A673 (cell line): ENCODE measurements at places on chromosomes 11 and 22.

- no peak for DNase-seq
- H3K4me1 ChIP-seq = peaks cover 19% of the 10 kb centered on the region
- peak overlapping the region; percentile 62 for H3K27ac ChIP-seq
- no peaks in the 10 kb centered on the region for H3K36me3 ChIP-seq
- H3K4me3 ChIP-seq = peak overlapping the region; percentile 74
- H3K27me3 ChIP-seq = no peaks in the 10 kb centered on the region
Measured at GRCh38 chr22:30397656-30398635, 1.1 kb downstream of the SEC14L2 start.

GRCh38 chr11:86475027-86475426 lies 100.3 kb downstream of the CCDC81 start:
- no peaks in the 10 kb centered on the region for H3K4me1 ChIP-seq
- no peaks in the 10 kb centered on the region for H3K36me3 ChIP-seq
- no peak overlapping the region for H3K27ac ChIP-seq

DNA sequence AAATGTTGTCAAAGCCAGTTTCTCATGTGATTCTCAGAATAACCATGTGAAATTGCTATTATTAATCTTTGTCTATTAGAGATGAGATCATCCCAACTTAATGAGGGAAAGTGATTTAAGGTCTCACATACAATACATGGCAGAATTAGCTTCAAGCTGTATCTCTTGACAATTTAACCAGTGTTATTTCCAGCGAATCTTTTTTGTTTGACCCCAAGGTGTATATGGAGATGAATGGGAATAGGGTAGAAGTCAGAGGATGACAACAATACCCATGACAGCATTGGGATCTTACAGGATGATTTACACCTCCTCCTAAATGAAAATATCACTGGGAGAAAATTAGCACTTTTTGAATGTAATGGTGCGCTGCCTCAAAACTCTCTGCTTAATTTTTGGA lies 290.8 kb upstream of the LUZP2 start:
- no peak overlapping the region for H3K4me3 ChIP-seq
- H3K4me1 ChIP-seq = no peaks in the 10 kb centered on the region
- H3K27me3 ChIP-seq = no peaks in the 10 kb centered on the region
- no peak overlapping the region for H3K27ac ChIP-seq

DNA sequence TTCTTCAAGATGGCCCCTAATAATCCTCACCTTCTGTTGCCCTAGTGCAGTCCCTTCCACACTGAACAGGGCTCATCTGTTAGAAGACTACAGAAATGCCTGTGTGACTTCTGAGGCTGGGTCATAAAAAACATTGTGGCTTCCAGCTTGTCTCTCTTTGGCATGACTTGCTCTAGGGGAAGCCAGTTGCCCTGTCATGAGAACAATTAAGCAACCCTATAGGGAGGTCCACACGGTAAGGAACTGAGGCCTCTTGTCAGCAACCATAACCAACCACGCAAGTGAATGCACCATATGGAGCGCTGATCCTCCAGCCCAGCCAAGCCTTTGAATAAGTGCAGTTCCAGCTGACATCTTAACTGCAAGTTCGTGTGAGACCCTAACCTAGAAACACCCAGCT lies 2.6 kb downstream of the LIPT2 start:
- H3K27ac ChIP-seq = no peak overlapping the region
- H3K4me3 ChIP-seq = no peak overlapping the region
- DNase-seq = no peak
- H3K36me3 ChIP-seq = no peaks in the 10 kb centered on the region
- peaks cover 8% of the 10 kb centered on the region for H3K4me1 ChIP-seq

DNA sequence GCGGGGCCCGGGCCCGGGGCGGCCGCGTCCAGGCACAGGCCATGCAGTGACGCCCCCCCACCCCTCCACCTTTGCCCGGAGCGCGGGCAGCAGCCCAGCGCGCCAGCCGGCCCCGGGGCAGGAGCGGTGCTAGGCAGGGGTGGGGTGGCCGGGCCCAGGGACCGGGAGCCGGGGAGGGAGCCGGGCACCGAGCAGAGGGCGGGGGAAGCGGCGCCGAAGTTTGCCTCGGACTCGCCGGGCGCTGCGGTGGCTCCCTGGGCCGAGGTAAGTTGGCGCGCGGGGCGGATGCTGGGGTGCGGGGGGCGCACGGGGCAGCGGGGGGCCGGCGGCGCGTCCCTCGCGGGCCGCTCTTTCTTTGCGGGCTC lies 332 bp downstream of the TEAD1 start:
- no peak for DNase-seq
- H3K4me3 ChIP-seq = peak overlapping the region; percentile 85
- H3K27me3 ChIP-seq = no peaks in the 10 kb centered on the region
- no peaks in the 10 kb centered on the region for H3K36me3 ChIP-seq

GRCh38 chr22:26377170-26377830 lies 51.8 kb upstream of the ASPHD2 start:
- H3K36me3 ChIP-seq = no peaks in the 10 kb centered on the region
- DNase-seq = peak; percentile 15

DNA sequence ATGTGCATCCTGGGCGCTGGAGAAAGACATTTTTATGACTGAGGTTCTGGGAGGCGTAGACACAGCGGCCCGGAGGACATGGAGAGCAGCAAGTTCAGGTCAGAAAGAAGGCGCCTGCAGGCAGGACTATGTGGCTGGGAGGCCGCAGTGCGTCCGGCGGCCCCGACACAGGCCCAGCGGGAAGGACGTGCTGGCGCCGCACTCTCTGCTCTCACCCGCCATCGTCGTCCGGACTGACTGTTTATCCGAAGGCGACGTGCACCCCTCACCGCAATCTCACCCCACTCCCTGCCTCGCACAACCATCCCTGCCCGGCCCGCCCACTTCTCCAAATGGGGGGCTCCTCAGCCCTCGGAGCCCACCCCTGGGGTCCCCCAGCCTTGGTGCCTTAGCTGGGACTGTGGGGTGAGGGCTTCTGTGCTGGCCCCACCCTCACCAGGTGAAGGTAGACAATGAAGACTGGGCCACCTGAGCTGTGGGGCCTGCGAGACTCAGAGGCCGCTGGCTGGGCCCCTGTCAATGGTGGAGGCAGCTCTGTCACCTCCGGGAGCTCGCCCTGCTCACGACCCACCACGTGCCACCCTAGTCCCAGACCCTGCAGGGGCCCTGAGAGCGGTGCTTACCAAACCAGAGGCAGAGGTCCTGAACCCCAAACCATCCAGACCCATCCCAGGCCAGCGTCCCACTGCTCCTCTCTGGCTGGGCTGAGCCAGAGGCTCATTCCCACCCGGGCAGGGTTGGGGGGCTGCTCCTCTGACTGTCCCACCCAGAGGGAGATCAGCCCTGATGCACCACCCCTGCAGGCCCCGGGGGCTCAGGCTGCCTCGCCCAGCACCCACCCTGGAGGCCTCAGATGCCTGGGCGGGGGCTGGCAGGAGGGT lies 16.2 kb upstream of the MUC5B start:
- no peaks in the 10 kb centered on the region for H3K4me1 ChIP-seq
- H3K36me3 ChIP-seq = no peaks in the 10 kb centered on the region
- DNase-seq = no peak
- peaks cover 6% of the 10 kb centered on the region for H3K27me3 ChIP-seq
- H3K4me3 ChIP-seq = no peak overlapping the region

- H3K4me1 ChIP-seq = peaks cover 20% of the 10 kb centered on the region
- no peak overlapping the region for H3K4me3 ChIP-seq
- no peak overlapping the region for H3K27ac ChIP-seq
- no peak for DNase-seq
Measured at GRCh38 chr11:72307439-72307838, 63.5 kb upstream of the PHOX2A start.

DNA sequence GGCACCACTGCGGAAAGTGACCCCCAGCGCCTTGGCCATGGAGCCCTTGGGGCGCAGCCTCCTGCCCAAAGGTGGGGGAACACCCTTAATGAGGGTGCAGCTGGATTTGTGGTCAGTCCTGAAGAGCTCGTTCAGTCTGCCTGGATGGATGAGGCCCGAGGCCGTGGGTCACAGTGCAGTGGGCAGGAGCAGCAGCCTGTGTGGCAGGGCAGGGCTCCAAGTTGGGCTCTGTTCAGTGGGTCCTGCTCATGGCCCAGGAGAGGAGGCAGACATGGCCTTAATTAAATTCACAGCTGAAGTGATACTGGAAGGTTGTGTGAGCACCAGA lies 33.3 kb downstream of the FAM83F start:
- no peak overlapping the region for H3K27ac ChIP-seq
- H3K27me3 ChIP-seq = no peaks in the 10 kb centered on the region
- no peaks in the 10 kb centered on the region for H3K36me3 ChIP-seq
- H3K4me3 ChIP-seq = no peak overlapping the region
- H3K4me1 ChIP-seq = no peaks in the 10 kb centered on the region

DNA sequence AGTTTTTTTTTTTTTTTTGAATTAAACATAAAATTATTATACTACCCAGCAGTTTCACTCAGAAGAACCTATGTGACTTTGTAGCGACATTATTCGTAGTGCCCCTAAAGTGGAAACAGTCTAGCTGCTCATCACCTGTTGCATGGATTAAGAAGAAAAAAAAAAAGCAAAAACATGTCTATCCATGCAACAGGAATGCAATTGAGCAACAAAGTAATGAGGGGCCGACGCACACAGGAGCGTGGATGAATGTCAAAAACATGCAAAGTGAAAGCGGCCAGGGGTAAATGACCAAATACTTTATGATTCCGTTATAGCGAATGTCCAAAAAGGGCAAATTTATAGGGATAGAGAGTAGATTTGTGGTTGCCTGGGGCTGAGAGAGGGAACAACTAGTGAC lies 16.3 kb downstream of the MYO18B start:
- H3K27ac ChIP-seq = no peak overlapping the region
- no peaks in the 10 kb centered on the region for H3K36me3 ChIP-seq
- no peak overlapping the region for H3K4me3 ChIP-seq

GRCh38 chr22:44330744-44331660 lies 18.3 kb upstream of the SHISAL1 start:
- peaks cover 32% of the 10 kb centered on the region for H3K27me3 ChIP-seq
- H3K4me1 ChIP-seq = peaks cover 6% of the 10 kb centered on the region
- peak overlapping the region; percentile 36 for H3K4me3 ChIP-seq
- H3K27ac ChIP-seq = no peak overlapping the region
- DNase-seq = no peak
- no peaks in the 10 kb centered on the region for H3K36me3 ChIP-seq

DNA sequence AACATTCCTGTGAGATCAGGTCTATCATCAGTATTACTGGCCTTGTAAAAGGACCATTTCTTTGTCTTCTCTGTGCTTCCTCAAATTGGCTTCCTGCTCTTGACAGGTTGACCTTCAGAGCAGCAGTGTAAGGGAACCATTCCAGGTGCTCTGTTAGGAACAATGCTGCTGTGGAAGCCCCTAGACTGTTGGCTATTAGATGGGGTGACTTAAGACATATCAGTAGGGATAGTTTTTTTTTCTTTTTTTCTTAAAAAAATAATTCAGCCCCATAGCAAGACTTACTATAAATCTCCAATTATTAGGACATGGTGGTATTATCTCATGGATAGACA lies 37.6 kb downstream of the COA4 start:
- DNase-seq = no peak
- no peak overlapping the region for H3K4me3 ChIP-seq
- H3K36me3 ChIP-seq = peaks cover 5% of the 10 kb centered on the region
- no peaks in the 10 kb centered on the region for H3K27me3 ChIP-seq
- no peaks in the 10 kb centered on the region for H3K4me1 ChIP-seq

GRCh38 chr22:20940904-20941385 lies 23.7 kb downstream of the CRKL start:
- H3K4me3 ChIP-seq = no peak overlapping the region
- H3K36me3 ChIP-seq = peaks cover 15% of the 10 kb centered on the region
- no peak overlapping the region for H3K27ac ChIP-seq
- DNase-seq = no peak
- peaks cover 11% of the 10 kb centered on the region for H3K4me1 ChIP-seq

- no peaks in the 10 kb centered on the region for H3K27me3 ChIP-seq
- H3K4me3 ChIP-seq = no peak overlapping the region
- H3K36me3 ChIP-seq = no peaks in the 10 kb centered on the region
- no peak for DNase-seq
- no peak overlapping the region for H3K27ac ChIP-seq
- peaks cover 40% of the 10 kb centered on the region for H3K4me1 ChIP-seq
Measured at GRCh38 chr11:73380331-73380730, 4.1 kb downstream of the RELT start.

DNA sequence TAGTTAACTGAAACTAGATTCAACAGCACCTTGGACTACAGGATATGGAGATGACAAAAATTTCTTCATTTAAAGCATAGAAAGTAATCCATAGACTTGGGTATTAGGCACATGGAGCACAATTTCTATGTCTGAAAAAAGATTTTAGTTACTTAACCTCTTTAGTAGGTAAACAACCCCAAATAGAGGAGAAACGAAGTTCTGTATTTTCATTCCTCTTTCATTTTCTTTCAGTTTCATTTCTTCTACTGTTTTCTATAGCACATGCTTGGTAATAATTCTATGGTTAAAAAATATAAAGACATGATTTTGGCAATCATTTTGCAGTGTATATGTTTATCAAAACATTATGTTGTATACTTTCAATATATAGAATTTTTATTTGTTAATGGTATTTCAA lies 99.5 kb downstream of the CASP12 start:
- H3K4me3 ChIP-seq = no peak overlapping the region
- H3K27ac ChIP-seq = no peak overlapping the region
- no peaks in the 10 kb centered on the region for H3K4me1 ChIP-seq
- DNase-seq = no peak
- H3K36me3 ChIP-seq = no peaks in the 10 kb centered on the region
